Activated CD8-positive, alpha-beta T cell treated with anti-CD3 and anti-CD28 coated beads for 36 hours (primary cell): ENCODE measurements at places on chromosomes 6 and 20. TPM values are rescaled to one million over a fixed set of nuclear protein-coding genes. Genes with fewer than 3 reads are reported as not detected.

The CALHM4 gene
- total RNA-seq = not detected

The ARMH2 gene
- total RNA-seq = 0.40 TPM

DNA sequence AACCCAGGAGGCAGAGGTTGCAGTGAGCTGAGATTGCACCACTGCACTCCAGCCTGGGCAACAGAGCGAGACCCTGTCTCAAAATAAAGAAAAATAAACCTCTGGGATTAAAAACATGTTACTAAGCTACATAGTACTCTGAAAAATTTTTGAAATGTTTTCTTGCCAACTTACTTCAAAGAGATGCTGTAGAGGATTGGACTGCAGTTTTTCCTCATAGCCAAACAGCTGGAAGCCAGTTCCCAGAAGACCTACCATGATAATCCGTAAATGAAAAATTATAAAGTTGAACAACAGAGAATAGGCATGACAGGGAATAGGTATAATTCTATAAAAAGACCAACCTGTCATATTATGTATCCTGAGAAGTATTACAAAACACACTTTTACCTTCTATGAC lies 48.0 kb downstream of the RARS2 start:
- peaks cover 42% of the 10 kb centered on the region for H3K36me3 ChIP-seq
- H3K27ac ChIP-seq = no peak overlapping the region
- no peak for DNase-seq
- H3K27me3 ChIP-seq = no peaks in the 10 kb centered on the region

DNA sequence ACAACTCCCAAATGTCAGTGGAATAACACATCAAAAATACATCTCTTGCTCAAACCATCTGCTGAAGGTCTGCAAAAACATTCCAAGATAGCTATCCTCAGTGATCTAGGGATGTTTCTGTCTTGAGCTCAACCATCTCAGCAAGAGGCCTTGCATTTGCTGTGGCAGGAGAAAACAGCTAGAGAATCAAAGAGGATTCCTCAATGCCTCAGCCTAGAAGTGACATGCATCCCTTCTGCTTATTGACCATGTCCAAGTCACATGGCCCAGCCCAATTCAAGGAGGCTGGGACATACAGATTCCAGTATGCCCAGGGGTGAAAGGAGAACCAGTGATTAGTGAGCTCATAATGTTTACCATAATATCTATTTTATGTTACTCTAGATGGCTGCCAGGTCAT lies 269.5 kb downstream of the PLCB1 start:
- H3K4me1 ChIP-seq = peaks cover 10% of the 10 kb centered on the region
- H3K27ac ChIP-seq = no peak overlapping the region
- no peak overlapping the region for H3K4me3 ChIP-seq
- H3K36me3 ChIP-seq = no peaks in the 10 kb centered on the region
- no peak for DNase-seq
- no peaks in the 10 kb centered on the region for H3K27me3 ChIP-seq

GRCh38 chr20:7893014-7893730 lies 47.1 kb downstream of the HAO1 start:
- no peak for DNase-seq
- H3K4me1 ChIP-seq = no peaks in the 10 kb centered on the region
- H3K27me3 ChIP-seq = peaks cover under 1% of the 10 kb centered on the region
- no peak overlapping the region for H3K4me3 ChIP-seq
